ENCODE measurements at places on chromosomes 1 and 21.

GRCh38 chr1:44036409-44037139, 5.3 kb upstream of the SLC6A9 start:
- peak; percentile 19 for DNase-seq

DNA sequence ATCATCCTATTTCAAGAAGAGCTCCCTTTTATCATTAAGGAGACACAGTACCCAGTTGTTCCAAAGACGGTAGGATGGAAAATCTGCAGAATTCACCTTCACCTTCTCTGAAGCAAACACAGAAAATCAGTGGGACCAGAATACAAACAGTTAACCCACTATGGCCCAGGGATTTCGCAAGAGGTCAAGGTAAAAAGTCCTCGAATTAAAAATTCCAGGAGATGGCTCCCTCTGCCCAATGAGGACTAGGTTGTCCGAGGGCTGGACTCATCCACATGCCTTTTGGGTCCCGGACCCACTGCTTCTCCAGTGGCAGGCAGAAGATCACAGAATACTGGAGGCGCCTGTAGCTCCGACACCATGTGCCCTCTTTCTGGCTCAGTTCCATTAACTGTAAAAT, 42.9 kb downstream of the RCAN1 start:
- no peak for DNase-seq

GRCh38 chr1:47785561-47786271, 211.5 kb downstream of the TRABD2B start:
- DNase-seq = no peak

DNA sequence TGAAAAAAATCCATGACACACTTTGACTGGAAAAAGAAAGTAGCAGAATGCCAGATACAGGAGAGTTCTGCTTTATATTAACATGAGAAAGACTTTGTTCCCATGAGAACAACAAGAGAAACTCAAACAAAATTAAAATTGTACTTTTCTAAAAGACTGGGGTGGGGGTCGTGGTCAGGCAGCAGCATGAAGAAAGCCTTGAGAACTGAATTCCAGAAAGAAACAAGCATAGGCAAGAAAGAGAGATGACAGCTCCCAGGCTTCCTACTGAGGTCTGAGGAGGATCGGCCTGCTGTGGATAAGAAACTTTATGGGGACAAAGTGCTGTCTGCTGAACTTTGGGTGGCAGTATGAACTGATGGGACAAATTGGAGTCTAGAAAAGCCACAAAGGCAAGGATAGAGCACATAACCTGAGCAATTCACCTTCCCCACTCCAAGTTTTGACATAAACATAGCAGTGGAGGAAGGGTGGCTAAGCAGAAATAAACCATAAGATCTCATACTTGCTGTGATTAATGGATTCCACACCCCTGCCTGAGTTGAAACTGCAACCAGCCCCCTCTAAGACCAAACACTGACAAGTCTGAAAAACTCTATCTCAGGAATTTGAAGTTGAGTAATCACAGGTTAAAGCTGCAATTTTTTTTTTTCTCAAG, 43.7 kb downstream of the COL6A1 start:
- no peak for DNase-seq

DNA sequence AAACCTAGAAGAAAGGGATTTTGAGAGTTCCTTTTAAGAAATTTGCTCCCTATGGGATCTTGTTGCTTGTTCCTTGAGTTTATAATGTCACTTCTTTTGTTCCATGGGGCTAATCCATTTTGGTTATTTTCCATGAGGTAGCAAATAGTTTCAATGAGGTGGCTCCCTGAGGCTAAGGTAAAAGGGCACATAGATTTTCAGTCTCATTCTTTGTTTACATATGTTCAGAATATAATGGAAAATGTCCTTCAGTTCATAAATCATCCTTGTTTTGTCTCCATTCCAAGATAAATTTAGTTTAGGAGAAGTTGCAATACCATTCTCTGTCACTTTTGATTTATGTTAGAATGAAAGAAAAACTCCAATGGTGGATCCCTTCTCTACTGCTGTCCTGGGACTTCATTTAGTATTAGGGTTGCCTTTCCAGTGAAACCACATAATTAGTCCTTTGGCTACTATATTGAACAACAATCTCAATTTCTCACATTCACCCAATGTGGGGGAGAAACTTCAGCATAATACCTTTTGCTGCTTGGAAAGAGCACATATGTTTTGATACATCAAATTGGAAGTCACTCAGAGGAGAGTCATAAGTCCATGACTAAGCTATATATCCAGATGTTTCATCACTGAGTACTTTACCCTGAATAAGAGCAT, 80.9 kb upstream of the ADAMTS5 start:
- no peak for DNase-seq

GRCh38 chr1:239765163-239765562, 326.5 kb upstream of the FMN2 start:
- DNase-seq = no peak

- no peak for DNase-seq
Measured at GRCh38 chr1:59285691-59286090, 11.2 kb upstream of the FGGY start.

DNA sequence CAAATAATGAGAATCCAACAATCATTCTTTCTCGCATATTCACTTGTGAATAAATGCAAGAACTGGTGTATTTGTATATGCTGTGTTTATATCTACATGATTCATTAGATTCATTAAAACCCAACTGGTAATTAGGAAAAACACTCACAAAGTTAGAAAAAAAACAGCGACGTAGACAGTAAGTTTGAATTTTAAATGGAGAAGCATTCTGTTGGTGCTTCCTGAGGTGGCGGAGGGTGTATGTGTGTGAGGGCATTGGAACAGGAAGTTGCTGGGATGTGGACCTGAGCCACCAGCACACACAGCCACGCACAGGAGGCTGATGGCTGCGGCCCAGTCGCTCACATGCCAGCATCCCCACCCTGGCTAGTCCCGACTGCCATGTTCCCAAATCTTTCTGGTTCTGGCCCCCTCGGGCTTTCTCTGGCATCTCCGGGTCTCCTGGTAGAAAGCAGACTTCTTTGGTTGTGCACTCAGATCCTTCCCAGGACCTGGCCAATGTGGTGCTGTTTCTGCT, 121.6 kb upstream of the IRF2BP2 start:
- no peak for DNase-seq

- DNase-seq = no peak
Measured at GRCh38 chr1:150788946-150789345, 19.1 kb downstream of the CTSK start.

GRCh38 chr1:66552287-66552686, 18.3 kb downstream of the SGIP1 start:
- no peak for DNase-seq

GRCh38 chr1:206420471-206420870, 49.8 kb upstream of the IKBKE start:
- no peak for DNase-seq

GRCh38 chr1:60622486-60622885, 459.9 kb upstream of the NFIA start:
- DNase-seq = no peak

GRCh38 chr1:28602536-28603439, 10.7 kb downstream of the RAB42 start:
- no peak for DNase-seq

GRCh38 chr1:59554011-59554663, 257.2 kb downstream of the FGGY start:
- DNase-seq = no peak

DNA sequence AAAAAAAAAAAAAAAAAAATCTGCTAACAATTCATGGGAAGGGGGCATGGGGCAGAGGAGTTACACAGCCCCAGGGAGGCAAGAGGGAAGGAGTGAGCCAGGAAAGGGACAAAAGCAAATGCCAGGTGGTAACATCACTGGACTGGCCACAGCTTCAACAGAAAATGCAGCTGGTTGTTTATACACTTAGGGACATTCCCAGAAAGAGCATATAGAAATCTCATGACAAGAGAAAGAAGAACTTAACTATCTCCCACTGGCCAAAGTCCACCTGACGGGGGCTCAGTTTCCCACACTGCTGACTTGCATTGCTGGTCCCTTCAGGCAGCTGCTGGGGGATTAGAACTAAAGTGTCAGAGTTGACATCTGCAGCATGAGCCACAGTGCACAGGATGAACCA, 14.8 kb downstream of the IL12RB2 start:
- DNase-seq = no peak

GRCh38 chr1:10614377-10615225, 139.9 kb downstream of the PEX14 start:
- DNase-seq = no peak

- no peak for DNase-seq
Measured at GRCh38 chr1:12514590-12514989, 103.4 kb downstream of the DHRS3 start.

DNA sequence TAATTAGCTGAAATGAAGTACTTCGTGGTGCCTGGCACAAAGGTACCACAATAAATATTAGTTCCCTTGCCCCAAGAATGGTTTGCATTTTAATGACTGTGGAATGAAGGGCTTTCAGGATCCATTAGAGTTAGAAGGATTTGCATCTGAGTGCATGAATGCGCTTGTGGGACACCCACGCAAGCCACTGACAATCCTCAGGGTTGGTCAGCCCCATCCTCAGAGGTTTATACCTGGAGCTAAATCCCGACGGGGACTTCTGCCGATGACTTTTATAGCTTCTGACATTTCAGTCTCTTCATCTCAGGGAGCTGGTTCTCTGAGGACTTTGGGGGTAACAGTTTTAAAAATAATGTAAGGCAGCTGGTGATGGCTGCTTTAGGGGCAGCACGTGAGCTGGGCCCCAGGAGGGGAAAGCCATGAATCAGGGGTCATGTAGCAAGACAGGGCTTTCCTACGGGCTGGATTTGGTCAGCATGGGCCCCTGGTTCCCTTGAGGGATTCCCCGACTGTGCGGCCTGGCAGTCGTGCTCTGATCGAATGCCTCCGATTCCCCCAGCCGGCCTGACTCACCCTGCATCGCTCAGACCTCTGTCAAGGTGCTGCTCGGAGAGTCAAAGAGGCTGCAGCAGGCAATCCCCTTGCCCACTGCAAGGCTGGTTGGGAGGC, 20.8 kb upstream of the IL10 start:
- no peak for DNase-seq

DNA sequence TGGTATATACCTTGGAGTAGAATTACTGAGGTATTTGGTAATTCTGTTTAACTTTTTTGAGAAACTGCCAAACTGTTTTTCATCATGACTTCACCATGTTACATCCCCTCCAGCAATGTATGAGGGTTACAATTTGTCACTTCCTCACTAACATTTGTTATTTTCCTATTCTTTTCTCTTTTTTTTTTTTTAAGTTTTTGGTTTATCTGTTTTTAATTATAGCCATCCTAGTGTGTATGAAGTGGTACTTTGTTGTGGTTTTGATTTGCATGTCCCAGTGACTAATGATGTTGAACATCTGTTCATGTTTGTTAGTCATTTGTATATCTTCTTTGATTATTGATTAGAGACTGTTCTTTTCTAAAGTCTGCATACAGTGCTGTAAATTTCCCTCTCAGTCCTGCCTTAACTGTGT, 147.3 kb downstream of the HS2ST1 start:
- DNase-seq = no peak

DNA sequence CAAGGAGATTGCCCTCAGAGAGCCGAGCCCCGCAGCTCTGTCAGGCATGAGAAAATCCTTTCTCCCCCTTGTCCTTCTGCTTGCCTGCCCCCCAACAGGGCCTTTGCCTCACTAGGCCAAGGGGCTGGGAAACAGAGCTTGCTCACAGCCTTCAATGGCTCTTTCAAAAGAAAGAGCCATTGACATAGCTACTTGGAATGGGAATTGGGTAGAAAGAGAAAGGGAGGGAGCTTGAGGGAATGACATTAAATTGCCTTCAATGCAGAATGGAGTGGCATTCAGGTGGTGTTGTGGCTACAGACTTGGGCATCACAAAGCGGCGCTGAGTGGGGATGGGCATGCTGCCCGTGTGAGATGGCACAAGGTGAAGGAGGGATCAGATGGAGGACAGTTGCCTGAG, 13.2 kb downstream of the SYT11 start:
- no peak for DNase-seq

GRCh38 chr1:182794676-182795201, 5.2 kb downstream of the NPL start:
- DNase-seq = no peak

DNA sequence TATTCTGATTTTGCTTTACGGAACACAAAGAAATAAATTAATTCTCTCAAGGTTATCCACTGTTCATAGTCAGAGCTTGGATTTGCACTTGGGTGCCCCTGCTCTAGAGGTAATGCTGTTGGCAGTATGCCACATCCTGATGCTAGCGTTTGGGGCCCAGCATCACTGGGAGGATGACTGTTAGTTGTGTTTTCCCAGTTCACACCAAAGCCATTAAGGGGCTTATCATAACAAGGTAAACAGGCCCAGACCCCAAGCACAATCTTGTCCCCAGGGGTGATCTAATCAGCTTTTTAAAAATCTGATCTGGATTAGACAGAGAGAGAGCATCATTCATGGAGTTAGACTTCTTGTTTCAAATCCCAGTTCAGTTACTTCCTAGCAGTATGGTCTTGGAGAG, 60.2 kb upstream of the PBX1 start:
- no peak for DNase-seq

DNA sequence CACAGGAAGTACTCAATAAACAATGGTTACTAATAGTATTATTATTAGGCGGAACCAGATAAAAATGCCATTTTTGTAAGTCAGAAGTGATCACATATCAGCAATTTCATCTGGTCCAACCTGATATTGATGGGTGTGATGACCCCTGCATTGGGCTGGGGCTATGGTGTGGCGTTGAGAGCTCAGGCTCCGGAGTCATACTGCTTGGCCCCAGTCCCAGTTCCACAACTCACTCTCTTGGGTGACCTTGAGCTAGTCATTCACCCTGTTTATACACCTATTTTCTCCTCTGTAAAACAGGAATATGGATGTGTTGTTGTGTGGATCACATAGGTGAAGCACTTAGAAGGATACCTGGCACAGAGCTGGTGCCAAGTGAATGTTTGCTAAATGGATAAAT, 229.4 kb upstream of the POU3F1 start:
- no peak for DNase-seq

- DNase-seq = no peak
Measured at GRCh38 chr1:66217021-66217420, 316.9 kb upstream of the SGIP1 start.

GRCh38 chr1:227922501-227923352, 25.0 kb downstream of the WNT9A start:
- DNase-seq = no peak

- DNase-seq = no peak
Measured at GRCh38 chr21:18350216-18350615, 53.4 kb downstream of the TMPRSS15 start.

- DNase-seq = no peak
Measured at GRCh38 chr1:5481889-5482288, 510.3 kb downstream of the NPHP4 start.

GRCh38 chr1:86507935-86508582, 38.8 kb upstream of the CLCA4 start:
- DNase-seq = no peak
